Omental fat pad (tissue), 4 donors: ENCODE measurements at places on chromosomes 5 and 9.

GRCh38 chr5:44167540-44167939, 221.7 kb downstream of the FGF10 start:
- no peak for DNase-seq

- no peak for DNase-seq
Observed at GRCh38 chr9:95250462-95251221, 66.9 kb downstream of the FANCC start.

GRCh38 chr9:88034964-88035363, 60.6 kb upstream of the CDK20 start:
- DNase-seq = no peak

GRCh38 chr5:111756581-111757354, at the start of gene NREP:
TSS of gene NREP (minus strand) at chr5:111757194. CDS start at chr5:111755772, 1,422 bp downstream.
- DNase-seq = no peak

GRCh38 chr5:120017513-120017912, 388.2 kb downstream of the FAM170A start:
- DNase-seq = no peak
